Ecto neural progenitor cell (in vitro differentiated cells): ENCODE measurements at places on chromosomes 16 and 17.

- DNase-seq = no peak
Measured at GRCh38 chr16:72240466-72240865, 68.5 kb upstream of the PMFBP1 start.

GRCh38 chr16:3642397-3643094 lies 11.9 kb upstream of the DNASE1 start:
- DNase-seq = no peak

- DNase-seq = peak; percentile 93
Measured at GRCh38 chr17:49496183-49496866, 1.2 kb downstream of the NGFR start.

DNA sequence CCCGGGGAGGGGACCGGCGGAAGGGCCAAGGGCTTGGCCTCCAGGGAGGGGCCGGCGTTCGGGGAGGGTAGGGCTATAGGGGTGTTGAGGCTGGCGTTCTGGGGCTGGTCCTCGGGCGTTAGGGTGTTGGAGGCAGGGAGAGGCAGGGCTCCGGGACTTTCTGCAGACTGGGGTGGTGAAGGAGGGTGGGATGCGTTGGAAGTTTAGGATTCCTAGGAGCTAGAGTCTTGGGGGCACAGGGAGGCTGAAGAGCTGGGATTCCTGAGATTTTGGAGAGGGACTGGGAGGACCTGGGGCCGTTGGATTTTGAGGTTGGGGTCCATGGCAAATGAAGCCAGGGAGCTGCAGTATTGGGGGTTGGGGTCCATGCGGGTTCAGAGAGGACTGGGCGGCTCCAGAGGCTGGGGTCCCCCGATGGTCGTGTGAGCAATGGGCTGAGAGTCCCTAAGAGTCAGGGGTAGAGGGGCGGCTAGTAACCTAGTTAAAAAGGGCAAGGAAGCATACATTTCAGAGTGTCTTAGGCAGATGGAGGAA lies 740 bp downstream of the NFATC2IP start:
- no peak for DNase-seq

DNA sequence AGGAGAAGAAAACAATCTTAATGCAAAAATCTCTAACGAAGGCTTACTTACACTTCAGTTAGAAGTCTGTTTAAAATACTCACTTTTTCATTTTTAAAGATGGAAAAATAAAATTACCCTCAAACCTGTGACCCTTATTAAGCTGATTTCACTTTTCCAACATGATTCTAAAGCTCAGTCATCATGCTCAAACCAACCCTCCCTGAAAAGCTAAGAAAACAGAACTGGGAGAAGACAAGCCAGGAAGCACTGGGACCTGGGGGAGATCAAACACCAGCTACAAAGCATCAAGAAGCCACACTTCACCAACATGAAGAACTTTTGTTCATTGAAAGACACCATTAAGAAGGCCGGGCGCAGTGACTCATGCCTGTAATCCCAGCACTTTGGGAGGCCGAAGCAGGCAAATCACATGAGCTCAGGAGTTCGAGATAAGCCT lies 88.8 kb downstream of the LITAF start:
- no peak for DNase-seq

DNA sequence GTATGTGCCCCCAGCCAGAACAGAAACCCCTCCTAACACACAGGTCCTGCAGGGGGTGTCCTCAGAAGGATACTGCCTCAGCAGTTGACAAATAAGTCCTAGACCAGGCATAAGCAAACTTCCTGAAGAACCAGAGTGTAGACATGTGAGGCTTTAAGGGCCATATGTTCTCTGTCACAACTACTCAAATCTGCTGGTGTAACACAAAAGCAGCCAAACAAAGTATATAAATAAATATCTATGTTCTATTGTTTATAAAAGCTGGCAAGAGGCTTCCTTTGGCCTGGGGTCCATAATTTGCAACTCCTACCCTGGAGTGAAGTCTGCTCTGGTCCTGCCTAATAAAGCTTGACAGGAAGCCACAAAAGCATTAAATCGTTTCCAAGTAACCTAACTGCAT lies 9.9 kb downstream of the FAM83G start:
- no peak for DNase-seq

- no peak for DNase-seq
Measured at GRCh38 chr16:9327253-9327652, 235.8 kb downstream of the HAPSTR1 start.

DNA sequence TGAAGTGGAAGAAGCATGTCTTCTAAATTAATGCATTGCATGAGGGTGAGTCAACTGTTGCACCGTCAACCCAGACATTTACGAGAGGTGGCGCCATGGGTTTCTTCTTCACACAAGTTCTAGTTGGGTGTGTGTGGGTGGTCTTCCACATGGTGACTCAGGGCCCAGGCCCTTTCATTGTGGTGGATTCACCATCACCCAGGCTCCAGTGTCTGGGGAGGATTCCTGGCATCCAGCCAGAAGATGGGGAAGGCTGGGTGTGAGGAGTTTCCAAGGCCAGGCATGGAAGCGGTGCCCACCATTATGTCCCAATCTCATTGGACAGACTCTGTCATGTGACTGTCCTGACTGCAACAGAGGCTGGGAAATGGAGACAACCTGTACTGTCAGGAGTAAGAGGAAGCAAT lies 21.4 kb upstream of the JPH3 start:
- DNase-seq = no peak

DNA sequence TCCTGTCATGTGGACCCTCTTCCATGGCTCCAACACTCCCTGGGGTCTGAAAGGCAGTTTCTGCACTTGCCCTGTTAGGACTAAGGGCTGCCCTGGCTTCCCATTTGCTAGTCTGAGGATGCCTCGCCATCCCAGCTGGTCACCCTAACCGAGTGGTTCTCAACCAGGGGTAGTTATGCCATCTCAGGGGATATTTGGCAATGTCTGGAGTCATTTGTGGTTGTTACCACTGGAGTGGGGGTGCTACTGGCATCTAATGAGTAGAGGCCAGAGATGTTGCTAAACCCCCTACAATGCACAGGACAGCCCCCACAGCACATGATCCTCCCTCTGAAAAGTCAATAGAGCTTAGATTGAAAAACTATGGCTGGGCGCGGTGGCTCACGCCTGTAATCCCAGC lies 26.9 kb upstream of the CDH1 start:
- no peak for DNase-seq

DNA sequence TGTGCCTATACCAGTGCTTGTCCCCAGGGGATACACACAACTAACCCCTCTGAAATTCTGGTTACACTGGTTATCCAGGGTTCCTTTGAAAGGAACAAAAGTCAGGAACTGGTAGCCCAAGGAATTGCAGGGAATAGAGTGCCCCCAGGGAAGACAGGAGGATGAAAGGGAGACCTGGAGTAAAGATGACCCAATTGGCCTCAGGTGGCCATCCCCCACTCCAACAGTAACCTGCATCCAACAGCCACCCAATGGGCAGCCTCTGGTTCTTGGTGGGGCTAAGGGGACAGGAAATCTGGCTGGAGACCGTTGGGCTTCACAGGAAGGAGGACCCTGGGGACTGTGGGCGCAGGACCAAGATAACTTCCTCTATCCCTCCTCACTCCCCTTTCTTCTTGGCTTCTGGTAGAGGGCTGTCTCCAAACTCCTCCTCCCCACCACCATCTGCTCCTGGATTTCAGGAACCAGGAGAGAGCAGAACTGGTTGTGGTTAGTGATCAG lies 826 bp upstream of the MPO start:
- DNase-seq = no peak

DNA sequence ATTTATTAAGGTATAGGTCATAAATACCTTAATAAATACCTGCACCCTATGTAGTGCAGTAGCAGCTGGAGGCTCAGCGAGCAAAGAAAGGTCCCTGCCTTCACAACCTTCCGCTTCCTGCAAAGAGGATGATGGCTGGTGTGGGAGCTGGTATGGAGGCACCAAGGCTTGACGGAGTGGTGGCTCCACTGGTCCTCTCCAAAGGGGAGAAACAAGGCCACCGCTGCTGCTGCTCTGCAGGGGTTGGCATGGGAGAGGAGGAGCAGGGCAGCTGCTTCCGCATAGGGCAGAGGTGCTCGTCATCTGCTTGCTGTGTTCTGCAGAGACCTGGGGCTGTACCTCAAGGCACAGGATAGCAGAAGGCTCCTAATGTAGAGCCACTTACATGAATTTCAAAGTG lies 52.8 kb downstream of the NDEL1 start:
- no peak for DNase-seq

- peak; percentile 94 for DNase-seq
Measured at GRCh38 chr17:48593840-48594537, 410 bp upstream of the HOXB5 start.

GRCh38 chr16:19980632-19981265 lies 92.9 kb downstream of the GPR139 start:
- DNase-seq = no peak

- DNase-seq = peak; percentile 5
Measured at GRCh38 chr17:12738624-12739023, 50.7 kb upstream of the ARHGAP44 start.

DNA sequence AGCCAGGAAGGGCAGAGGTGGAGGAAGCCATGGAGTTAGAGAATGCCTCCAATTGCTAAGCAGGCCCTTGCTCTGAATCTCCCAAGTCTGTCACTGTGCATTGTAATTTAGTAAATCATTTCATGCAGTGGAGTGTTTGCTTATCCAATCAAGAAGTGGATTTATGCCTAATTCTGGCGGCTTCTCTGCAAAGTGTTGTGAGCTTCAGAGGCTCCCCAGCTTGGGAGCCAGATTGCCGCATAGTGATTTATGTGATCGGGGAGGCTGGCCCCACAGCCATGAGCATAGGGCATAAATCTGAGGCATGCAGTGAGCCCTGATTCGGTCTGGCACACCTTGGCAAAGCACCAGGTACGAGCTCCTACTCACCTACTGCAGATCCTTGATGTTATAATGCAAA lies 520.8 kb downstream of the HS3ST4 start:
- DNase-seq = no peak

GRCh38 chr17:28811651-28812090 lies 30.9 kb downstream of the FAM222B start:
- no peak for DNase-seq

- no peak for DNase-seq
Measured at GRCh38 chr16:868846-869822, 68.6 kb upstream of the GNG13 start.

GRCh38 chr17:28170771-28171170 lies 128.3 kb downstream of the NLK start:
- no peak for DNase-seq

GRCh38 chr17:32903774-32904673 lies 23.9 kb upstream of the TMEM98 start:
- peak; percentile 20 for DNase-seq

DNA sequence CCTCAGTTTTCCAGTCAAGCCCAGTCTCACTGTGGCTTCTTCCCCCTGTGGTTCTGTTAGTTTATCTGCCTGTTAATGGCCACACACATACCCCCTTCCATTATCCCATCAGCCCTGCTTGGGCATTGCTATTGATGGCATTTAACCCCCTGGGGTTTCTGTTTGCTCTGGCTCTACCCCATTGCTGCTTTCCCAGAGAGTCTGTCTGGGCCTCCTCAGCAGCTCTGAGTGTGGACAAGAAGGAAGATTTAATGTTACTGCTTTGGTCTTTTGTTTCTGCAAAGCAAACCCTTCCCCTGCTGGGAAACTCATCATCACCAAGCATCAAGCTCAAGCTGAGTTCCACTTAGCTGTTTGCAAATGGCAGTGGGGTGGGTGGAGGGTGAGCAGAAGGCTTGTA lies 162.7 kb downstream of the CCT6B start:
- DNase-seq = no peak

DNA sequence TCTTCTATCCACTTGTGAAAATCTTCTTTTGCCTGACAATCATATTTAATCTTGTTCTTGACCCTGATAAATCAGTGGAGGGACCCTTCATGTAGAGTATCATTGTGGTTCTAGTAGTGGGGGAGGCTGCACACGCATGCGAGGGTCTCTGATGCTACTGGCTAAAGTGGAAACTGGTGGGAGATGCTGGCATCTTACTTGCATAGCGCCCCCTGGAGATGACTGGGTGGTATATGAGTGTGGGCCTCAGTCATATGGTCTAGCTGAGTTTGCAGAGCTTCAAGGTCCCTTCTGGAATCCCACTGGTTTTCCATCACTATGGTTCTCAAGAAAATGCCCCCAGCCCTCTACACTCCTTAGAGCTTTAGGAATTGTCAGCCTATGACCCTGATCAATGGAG lies 236.4 kb upstream of the AXIN2 start:
- DNase-seq = no peak

GRCh38 chr16:49781401-49781800 lies 74.5 kb downstream of the ZNF423 start:
- DNase-seq = no peak

DNA sequence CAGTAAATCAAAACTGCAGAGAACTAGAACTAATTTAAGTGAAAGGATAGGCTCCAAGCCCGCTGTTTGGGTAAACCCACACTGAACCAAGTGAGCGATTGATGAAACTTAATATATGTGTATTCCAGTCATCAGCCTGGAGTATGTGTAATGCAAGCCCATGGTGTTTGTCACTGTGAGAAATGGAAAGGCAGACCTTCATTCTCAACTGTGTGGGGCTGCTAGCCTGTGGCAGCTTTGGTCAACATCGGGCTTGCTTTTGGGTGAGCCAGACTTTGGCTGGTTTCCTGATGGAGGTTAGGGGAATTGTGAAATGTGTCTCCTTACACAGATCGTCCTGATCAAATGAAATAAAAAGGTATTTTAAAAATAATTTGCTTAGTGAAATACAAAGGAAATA lies 279.9 kb downstream of the IRX3 start:
- no peak for DNase-seq

GRCh38 chr17:20173091-20173490 lies 163.9 kb downstream of the SPECC1 start:
- DNase-seq = no peak

- DNase-seq = no peak
Measured at GRCh38 chr17:48787828-48788227, 29.2 kb downstream of the TTLL6 start.

- DNase-seq = no peak
Measured at GRCh38 chr16:87976665-87977064, 25.4 kb downstream of the BANP start.

DNA sequence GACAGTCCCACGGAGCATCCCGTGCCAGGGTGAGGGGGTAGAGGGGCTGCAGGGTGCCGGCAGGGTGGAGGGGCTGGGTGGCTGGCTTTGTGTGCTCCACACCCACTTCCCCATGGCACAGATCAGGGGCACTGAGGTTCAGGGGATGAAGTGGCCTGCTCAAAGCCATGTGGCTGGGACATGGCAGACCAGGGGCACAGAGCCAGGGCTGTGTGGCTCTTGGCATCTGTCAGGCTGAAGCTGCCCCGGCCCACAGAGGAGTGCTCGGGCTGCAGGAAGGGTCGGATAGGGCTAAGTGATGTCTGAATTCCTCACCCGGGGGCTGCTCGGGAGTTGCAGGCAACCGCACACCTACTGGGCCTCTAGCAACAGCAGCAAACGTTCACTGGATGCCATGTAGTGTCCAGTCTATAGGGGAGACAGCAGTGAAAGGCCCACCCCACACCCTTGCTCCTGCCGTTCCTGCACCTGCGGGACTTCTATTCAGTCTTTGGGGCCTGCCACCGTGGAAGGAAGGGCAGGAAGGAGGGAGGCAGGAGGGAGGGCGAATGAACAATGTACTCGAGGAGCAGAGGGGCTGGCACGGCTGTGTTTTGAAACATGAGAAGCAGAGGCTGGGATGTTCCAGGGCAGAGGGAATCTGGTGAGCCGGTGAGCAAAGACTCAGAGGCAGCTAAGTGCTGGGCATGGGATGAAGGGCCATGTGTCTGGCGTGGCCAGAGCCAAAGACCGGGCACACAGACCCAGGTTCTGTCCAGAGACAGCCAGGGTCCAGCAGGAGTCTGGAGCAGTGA lies 15.1 kb downstream of the SLC5A10 start:
- peak; percentile 78 for DNase-seq

- DNase-seq = no peak
Measured at GRCh38 chr17:17084317-17084835, 42.1 kb downstream of the MPRIP start.

GRCh38 chr16:24275413-24275812 lies 19.3 kb downstream of the CACNG3 start:
- DNase-seq = no peak
